Right ventricle myocardium superior (tissue), 1 donor: ENCODE measurements at places on chromosomes 1 and 21. TPM values are rescaled to one million over a fixed set of nuclear protein-coding genes. Genes with fewer than 3 reads are reported as not detected.

DNA sequence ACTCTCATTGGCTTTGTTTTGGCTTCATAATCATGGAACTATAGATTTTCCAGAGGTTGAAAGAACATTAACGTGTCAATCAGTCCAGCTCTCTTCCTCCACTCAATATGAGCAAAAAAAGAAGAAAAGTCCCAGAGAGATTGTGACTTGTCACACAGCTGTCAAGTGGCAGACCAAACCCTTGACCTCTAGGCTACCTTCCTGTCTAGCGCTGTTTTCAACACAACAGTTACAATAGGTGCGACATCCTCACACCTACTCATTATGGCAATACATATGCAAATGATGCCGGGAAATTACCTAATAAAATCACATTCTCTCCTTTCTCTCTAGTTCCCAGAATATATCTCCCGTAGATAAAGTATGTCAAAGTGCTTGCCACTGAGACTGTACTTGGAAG, 1.1 kb downstream of the WARS2 start:
- no peak for DNase-seq

Gene ATPAF1
- 198 TPM for total RNA-seq

- no peak for DNase-seq
Measured at GRCh38 chr1:16372535-16373285, 5.7 kb downstream of the SZRD1 start.

DNA sequence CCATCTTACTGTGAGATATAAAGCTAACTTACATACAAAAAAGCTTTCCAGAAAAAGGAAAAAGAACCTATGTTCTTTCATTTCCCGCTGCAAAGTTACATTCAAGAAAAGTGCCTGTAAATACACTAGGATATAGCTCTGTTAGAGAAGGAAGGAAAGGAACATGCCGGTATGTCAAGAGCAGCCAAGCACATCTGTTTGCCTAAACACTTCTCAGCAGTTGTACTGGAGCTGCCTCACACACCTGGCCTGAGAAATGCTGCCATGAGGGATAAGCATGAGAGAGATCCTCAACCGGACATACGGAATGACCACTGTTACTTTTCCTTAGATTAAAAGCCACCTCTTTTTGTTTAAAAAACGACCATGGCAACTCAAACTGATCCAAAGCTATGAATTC, 189.7 kb downstream of the RERE start:
- DNase-seq = no peak

Gene MARK1
- 13.7 TPM for total RNA-seq

DNA sequence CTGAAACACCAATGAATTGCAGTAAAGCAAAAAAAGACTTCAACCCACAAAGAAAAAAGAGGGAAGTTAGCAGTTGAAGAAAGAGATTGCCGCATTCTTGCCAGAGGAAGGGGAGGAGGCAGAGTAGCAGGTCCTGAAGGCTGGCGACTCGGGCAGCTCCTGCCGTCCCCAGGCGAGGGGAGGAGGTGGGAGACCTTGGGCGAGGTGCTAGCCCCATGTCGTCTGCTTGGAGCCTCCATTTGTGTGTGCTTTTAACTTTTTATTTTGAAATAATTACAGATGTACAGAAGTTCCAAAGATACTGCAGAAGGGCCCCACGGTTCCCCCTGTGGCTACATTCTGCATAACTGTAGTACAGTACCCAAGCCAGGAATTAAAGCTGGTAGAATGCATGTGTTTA, 6.7 kb downstream of the TRPM2 start:
- DNase-seq = peak; percentile 41

Gene CNKSR1
- total RNA-seq = 1.4 TPM

- no peak for DNase-seq
Measured at GRCh38 chr1:57229076-57229475, 194.8 kb downstream of the DAB1 start.

Gene USH2A
- 2.7 TPM for total RNA-seq

DNA sequence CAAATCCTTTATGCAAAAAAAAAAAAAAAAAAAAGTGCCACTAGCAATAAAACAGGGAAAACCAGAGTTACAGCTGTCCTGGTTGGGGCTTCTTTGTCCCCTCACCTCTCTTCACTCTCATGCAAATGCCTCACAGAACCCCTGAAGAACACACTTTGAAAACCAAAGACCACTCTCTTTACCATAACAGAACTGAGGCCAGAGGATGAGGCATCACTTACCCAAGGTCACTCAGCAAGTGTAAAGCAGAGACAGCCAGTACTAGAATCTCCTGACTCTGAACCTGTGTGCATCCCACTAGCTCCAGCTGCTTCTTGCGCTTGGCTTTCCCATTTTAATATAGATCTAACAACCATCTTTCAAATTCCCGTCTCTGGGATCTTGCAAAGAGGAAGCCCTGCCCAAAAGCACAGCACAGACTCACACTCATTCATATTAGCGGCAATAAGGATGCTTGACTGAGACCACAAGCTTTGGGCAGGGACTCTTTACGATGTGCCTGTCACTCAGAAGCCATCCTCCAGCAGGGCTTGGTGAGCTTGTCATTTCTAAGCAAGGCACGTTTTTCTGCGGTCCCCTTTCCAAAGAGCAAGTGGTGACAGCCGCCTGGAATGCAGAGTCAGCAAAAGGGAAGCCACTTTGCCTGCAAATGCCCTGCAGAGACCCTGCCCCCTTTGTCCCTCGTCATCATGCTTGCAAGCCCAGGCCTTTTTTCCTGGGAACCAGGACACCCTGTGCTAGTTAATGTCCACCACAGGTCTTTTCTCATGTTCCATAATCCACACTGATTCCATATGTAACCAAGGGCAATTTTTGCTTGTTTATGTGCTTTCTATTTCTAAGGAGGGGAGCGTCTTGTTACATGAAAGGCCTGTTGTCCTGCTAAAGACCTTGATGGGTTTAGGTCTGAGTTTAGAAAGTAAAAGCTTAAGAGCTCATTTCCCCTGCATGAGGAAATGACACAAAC, 76.5 kb upstream of the NFIA start:
- no peak for DNase-seq

Gene C1orf52
- 17.8 TPM for total RNA-seq

GRCh38 chr1:93537396-93537795, 89.5 kb downstream of the FNBP1L start:
- no peak for DNase-seq

- no peak for DNase-seq
Measured at GRCh38 chr1:165060285-165060793, 296.2 kb downstream of the LMX1A start.

DNA sequence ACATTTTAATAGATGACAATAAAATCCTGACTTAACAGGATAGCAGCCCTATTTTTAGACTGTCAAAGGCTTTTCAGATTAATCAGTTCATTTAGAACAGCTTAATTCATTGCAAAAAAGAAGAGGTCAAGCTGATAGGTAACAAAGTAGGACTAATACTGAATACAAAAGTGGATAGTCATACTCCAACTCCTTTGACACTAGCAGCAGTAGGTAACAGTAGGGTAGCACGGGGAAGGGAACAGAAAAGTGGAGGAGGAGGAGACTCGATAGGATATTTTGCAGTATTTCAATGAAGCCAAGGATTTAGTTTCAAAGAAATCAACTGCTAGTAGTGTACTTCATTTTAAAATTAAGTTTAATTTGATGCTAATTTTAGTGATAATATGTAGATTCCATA, 51.1 kb downstream of the USP1 start:
- DNase-seq = no peak

- no peak for DNase-seq
Measured at GRCh38 chr1:210627755-210628154, 299.1 kb downstream of the HHAT start.

- peak; percentile 30 for DNase-seq
Measured at GRCh38 chr1:2386636-2387611, 4.4 kb downstream of the MORN1 start.

Gene SPATA21
- not detected for total RNA-seq

GRCh38 chr1:104780470-104781078, 1030.9 kb downstream of the AMY1C start:
- DNase-seq = no peak

- no peak for DNase-seq
Measured at GRCh38 chr1:230102472-230102871, 35.4 kb downstream of the GALNT2 start.

- no peak for DNase-seq
Measured at GRCh38 chr1:30891227-30891552, 17.4 kb downstream of the SDC3 start.

DNA sequence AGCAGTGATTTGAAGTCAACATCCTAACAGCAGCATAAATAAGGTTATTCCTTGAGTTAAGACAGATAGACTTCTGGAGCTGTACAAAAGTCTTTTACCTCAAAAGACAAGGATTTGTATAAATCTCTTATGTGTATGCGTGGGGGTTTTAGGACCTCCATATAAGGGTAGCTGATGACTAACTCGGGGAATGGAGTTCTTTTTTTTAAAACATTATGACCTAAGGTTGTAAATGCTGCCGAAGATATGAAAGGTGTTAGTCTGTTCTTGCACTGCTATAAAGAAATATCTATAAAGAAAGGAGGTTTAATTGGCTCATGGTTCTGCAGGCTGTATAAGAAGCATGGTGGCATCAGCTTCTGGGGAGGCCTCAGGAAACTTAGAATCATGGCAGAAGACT, 90.4 kb downstream of the EPB41 start:
- no peak for DNase-seq

- no peak for DNase-seq
Measured at GRCh38 chr1:44909901-44910544, 67.0 kb upstream of the PTCH2 start.

DNA sequence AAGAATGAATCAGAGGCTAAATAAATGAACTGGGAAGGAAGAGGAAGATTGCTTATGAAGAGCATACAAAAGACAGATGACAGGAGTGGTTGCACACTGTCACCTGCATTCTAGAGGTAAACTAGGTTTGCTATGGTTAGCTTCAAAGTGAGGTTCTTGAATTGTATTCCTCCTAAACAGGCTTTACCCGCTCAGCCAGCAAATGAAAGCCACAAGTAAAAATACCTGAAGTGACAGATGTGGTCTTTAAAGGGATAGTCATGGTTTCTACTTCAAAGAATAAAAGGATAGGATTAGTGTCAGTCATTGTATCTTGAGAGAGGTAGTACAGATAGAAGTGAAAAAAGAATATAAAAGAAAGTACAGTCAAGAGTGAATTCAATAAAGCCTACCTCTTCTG, 32.4 kb upstream of the PRDX6 start:
- no peak for DNase-seq

DNA sequence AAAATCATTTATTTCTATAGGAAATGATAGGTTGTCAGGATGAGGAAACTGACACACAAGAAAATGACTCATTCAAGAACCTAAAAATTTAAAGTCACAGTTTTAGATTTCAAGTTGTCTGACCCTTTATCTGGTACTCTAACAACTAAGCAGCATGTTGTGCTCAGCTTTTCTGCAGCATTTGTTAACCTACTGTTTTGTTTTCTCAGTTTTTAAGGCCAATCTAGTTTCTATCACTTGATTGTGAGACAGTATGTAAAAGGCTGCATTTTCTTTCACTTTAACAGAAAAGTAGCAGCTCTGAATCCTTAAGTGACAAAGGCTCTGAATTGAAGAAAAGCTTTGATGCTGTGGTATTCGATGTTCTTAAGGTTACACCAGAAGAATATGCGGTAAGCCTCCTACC, 59.1 kb downstream of the RALGPS2 start:
- DNase-seq = no peak
